ENCODE measurements at places on chromosomes 1 and 21.

- DNase-seq, result no peak
Measured at GRCh38 chr1:64470665-64471217, 812 bp downstream of the CACHD1 start.

DNA sequence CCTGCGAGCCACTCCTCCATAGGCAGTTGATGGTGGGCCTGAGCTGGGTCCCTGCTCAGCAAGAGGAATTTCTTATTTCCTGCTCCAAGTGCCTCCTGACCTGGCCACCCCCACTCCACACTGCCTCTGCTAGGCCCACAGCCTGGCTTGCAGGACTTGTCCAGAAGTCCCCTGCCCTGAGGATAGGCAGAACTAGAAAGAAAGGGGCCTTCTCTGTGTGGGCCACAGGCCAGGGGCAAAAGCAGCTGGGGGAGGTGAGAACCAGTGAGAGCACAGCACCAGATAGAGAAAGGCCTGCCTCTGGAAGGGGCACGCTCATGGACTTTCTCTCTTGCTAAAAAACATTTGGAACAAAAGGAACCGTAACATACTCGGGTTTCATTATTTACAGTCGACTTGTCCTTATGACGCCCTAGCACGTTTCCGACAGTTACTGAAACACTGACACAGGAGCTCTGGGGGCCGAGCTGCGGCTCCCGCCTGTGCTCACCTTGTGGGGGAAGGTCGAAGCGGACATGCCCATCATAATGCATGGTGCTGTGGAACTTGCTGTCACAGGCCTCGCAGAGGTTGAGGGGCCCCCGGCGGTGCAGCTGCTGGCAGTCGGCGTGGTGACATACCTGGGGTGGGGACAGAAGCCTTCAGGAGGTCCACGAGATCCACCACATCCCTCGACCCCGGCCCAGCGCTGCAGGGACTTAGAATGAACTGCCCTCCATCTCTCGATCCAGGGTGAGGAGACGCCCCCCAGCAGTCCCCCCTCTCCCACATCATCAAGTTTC is 11.3 kb upstream of the TNFRSF25 start:
- DNase-seq, result no peak

DNA sequence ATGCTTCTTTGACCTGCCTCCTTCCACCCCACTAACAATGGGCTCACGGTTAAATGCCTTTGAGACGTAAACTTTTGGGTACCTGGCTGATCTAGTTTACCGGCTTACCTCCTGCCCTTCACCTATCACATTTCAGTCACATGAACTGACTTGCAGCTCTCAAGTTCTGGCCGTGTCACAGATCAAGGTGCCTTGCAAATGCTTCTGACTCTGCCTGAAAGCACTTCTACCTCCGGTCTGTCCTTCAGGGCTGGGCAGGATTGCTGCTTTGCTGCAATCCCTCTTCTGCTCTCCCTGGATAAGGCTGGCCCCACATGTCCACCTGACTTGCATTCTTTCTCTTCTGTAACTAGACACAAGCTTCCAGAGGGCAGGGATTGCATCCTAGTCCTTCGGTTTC is 69.0 kb downstream of the GRIK1 start:
- DNase-seq, result no peak

DNA sequence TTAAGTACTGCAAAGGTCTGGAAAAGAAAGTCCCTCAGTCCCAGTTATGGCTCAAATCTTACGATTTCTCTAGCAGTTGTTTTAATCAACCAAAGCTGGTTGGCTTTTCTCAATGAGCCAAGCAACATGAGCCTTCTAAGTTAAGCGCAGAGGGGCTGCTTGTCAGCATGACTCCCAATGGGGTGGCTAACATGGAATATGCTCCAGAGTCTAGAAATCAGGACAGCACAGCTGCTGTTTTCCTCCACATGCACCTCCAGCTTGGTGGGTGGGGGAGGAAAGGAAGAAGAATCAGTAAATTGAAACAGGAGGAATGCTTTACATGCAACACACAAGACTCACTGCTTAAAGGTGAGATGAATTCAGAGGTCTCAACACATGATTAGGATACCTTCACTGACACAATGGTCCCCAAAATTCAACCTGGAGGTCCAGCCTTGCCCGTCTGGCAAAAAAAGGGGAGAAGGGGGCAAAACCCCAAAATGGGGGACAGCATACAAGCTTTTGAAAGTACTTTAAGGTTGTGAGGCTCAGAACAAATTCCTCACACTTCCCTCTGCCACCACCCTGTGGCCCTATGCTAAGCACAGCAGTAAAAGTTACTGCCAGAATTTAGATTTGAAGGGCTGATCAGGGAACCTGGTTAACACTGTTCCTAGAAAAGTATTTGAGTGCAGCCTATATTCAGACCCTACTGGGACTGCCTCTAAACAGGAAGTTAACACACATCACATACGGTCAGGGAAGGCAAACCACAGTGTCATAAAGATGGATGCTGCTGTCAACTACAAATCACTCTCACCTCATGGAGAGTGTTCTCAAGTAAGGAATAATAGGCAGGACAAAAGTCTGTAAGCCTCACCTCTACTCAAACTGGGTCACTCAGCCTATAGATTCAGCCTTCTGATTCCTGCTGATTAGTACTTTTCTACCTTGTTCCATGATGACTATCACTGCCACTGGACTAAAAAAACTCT is 2.6 kb downstream of the GATAD2B start:
- peak; percentile 16 for DNase-seq

DNA sequence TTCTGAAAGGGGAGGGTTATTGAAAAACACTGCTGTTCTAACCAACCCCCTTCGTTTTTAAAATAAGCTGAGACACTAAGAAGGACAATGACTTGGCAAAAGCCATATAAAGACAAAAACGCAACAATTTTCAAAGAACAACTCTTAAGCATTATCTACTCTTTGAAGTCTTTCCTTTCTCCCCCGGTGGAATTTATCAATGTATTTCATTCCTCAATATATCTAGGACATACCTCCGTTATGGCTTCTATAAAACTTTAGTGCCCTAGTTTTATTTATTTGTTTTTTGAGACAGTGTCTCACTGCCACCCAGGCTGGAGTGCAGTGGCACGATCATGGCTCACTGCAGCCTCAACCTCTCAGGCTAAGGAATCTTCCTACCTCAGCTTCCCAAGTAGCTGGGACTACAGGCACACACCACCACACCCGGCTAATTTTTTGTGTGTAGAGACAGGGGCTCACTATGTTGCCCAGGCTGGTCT is 3.2 kb downstream of the NRDC start:
- DNase-seq, result no peak

DNA sequence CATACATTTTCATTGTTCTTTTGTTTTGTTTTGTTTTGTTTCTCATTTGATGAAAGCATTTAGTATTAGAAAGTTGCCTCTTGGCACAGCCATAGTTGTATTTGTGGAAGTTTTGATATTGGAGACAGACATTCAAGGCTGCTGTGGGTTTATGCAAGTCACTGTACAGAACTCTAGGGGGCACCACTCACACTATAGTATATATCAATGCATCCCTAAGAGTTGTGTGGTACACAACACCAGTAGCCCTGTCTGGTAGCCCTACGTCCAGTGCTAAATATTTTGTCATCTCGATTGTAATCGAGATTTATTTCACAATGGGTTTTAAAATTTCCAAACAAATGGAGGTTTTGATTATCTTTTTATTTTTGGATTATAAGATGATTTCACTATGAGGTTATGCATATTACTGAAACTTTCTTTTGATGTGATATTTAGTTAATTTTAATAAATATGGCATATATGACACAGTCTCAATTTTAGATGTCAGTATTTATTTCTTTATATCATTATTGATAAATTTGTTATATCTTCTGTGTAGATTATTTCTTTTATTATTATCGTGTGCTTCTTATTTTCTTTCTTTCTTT is 112.2 kb downstream of the NR5A2 start:
- no peak for DNase-seq

GRCh38 chr1:202590126-202590525 is 120.1 kb downstream of the SYT2 start:
- DNase-seq, result no peak

DNA sequence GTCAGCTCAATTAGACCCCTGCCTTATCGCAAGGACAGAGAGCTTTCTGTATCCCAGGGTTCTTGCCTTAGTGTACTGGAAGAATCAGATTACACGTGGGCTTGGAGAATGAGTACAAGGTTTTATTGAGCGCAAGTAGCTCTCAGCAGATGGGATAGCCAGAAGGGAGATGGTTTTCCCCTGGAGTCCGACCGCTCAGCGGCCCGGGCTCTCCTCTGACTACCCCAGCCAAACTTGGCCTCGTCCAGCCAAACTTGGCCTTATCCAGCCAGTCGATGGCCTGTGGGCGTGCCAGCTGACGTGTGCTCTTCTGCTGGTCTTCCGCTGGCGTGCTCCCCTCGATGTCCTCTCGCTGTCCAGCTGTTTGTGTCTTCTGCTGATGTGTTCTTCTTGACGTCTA is 136.9 kb downstream of the SYT14 start:
- no peak for DNase-seq

- no peak for DNase-seq
Measured at GRCh38 chr1:225874431-225874830, 7.7 kb downstream of the TMEM63A start.

DNA sequence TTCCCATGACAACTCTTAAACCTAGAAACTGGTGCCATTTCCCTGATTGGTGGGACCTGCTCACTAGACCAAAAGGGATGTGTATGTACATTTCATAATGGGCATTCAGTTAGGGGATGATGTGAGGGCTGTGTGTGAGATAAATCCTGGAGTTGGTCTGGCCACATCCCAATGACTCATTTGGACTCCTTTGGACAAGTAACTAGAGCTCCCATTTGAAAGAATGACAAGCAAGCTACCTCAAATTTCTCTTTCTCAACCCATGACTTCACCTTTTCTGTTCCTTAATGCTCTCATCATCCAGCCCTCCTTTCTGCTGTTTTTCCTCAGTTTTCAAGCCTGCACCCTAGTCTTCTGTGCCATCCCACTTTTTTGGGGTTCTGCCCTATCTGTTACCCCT is 27.9 kb downstream of the EBNA1BP2 start:
- DNase-seq, result no peak

GRCh38 chr1:20035114-20035513 is 34.9 kb upstream of the PLA2G5 start:
- DNase-seq, result no peak

- no peak for DNase-seq
Measured at GRCh38 chr1:67078291-67078690, 24.3 kb upstream of the SLC35D1 start.

DNA sequence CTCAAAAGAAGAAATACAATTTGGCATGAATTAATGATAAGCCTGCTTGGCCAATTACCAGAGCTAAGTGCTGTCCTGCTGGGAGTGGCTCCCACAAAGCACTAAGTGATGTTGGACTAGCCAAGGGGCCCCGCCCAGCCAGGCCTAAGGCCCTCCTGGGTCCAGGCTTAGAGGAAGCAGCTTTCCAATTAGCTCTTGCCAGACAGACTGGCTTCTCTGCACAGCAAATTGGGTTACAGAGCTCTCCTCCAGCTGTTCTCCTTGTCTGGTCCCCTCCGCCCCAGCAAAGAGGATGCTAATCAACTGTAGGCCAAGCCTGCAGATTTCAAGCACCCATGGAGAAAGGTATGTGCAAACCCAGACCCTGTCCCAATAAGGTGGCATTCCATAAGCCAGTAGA is 151.9 kb downstream of the DMRTA2 start:
- no peak for DNase-seq

DNA sequence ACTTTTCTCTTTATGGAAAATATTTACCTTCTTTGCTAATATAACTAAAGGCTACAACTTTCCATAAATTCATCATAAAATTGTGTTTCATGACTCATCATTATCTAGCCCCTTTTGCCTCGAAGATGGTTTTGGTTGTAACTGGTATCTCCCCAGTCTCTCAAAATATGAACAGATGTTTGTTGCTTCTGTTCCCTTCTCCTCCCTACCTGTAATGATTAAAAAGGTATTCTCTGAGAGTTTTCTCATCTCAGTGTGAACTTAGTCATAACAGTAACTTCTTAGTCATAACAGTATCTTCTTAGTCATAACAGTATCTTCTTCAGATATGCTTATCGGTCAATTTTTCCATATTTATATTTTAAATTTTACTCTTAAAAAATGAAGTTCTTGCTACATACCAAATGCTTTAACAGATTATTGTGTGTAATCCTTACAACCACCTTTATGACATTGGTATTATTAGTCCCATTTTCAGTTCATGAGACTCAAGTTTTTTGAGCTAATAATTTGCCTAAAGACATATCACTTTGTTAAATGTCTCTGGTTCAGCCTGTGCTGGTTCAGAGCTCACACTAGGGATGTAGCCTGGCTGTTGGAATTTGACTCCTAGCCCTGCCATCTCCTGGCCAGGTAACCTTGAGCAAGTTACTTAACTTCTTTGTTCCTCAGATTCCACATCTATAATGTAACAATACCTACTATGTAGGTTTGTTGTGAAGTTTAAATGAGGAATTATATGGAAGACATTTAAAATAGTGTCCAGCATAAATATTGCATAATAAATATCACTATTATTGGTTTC is 32.6 kb downstream of the ATP1B1 start:
- DNase-seq, result no peak
